SW 1271 (cell line): ENCODE measurements at places on chromosomes 16 and 17.

DNA sequence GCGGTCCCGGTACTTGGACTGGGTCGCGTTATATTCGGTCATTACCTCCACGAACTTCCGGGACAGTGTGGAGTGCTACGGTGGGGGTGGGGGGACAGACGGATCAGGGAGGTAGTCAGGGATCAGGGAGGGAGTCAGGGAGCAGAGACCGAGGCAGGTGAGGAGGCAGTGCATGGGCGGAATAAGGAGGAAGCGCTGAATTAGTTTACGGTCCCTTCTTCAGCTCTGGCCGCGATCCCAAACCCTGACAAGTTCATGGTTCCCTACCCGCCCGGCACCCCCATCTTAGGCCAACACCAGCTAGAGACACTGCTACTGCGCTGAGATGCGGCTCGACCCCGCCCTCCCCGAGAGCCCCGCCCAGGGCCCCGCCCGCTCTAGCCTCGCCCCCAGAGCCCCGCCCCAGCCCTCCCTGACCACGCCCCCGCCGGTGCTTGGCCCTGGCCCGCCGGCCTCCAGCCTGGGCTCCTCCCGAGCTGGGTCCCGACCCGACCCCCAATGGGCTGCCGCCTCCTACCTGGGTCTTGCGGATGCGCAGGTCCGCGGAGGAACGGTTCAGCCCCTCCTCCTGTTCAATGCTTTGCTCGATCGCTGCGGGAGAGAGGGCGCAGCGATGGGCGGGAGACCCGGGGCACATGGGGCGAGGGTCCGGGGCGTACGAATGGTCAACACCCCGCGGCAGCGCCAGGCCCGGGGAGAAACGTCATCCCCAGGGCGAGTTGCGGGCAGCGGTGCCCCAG, 12.1 kb downstream of the HSD3B7 start:
- peak; percentile 77 for DNase-seq

DNA sequence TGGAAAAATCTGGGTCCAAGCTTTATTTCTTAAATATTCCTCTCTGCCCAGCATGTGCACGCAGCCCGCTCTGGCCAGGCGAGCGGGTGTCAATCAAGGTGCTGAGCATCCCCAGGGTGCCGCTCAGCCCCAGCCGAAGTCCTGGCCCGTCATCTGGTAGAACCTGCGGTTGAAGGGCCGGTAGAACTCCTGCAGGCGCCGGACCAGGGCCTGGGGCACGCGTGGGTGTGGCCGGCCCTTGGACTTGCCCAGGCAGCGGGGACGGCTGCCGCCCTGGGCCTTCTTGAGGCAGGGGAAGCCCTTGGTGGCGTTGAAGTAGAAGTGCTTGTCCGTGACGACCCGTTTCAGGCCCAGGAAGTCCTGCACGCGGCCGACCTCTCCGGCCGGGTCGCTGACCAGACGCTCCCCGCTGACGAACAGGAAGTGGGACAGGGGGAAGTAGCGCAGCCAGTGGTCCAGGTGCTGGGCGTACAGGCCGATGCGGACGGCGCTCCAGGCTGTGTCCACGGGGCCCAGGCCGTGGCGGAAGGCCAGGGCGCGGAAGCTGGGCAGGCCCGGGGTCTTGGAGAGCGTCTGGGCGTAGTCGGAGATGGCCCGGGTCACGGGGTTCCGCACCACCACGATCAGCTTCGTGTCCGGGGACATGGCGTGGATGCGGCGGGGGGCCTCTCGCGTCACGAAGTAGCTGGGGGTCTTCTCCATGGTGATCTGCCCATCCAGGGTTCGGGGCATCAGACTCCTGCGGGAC, 6.6 kb downstream of the HS3ST6 start:
- DNase-seq = no peak

DNA sequence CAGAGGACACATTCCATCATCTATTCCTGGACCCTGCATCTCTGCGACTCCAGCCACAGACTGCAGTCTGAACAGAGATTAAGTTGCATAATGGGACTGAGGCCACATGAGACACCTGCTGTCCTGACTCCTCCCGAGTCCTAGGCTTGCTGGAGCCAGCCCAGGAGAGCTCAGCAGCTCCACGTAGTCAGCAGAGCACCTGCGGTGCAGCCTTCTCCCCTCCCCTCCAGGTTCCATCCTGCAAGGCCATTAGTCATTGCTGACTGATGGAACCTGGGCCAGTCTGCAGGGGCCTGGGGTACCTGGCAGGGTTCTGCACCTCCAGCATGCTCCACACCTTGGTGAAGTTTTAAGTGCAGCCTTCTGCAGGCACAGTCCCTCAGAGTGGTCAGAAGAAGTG, 76.7 kb downstream of the PLD6 start:
- no peak for DNase-seq

GRCh38 chr16:3698941-3699340, 18.4 kb downstream of the TRAP1 start:
- no peak for DNase-seq

GRCh38 chr16:86549893-86550190, 5.2 kb downstream of the MTHFSD start:
- DNase-seq = no peak

GRCh38 chr17:65197201-65197600, 60.0 kb downstream of the RGS9 start:
- DNase-seq = no peak

DNA sequence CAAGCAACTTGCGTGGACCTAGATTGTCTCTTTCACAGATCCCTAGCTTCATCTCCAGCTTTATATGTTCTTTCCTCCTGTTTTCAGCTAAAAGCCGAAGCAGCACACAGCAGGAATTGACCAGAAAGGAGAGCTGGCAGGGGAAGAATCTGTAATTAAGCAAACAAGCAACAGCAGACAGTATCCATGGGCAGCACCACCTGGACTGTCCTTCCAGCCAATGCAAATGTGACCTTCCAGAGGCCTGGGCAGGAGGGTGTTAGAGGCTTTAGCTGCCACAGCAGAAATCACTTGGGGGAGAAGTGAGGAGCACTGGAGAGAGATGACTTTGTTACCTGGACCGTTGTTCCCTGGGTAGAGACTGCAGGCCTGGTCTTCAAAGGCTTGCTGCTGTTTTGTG, 427.6 kb upstream of the GOT2 start:
- no peak for DNase-seq

GRCh38 chr17:2055292-2056205, 646 bp downstream of the HIC1 start:
- no peak for DNase-seq

GRCh38 chr16:70695331-70696070, 9.6 kb upstream of the MTSS2 start:
- DNase-seq = no peak

DNA sequence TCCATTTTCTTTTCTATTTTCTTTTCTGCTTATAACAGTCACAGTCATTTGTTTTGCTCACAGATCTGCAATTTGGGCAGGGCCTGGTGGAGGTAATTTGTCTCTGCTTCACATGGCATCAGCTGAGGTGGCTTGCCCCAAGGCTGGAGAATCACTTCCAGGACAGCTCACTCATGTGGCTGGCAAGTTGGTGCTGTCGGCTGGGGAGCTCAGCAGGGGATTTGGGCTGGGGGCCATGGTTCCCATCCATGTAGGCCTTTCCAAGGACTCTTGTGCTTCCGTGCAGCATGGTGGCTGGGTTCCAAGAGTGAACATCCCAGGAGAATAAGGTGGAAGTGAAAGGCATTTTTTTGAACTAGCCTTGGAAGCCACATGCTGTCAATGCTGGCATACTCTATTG, 85.7 kb downstream of the MGAT5B start:
- DNase-seq = no peak

GRCh38 chr17:65130832-65131231, 6.3 kb upstream of the RGS9 start:
- no peak for DNase-seq

DNA sequence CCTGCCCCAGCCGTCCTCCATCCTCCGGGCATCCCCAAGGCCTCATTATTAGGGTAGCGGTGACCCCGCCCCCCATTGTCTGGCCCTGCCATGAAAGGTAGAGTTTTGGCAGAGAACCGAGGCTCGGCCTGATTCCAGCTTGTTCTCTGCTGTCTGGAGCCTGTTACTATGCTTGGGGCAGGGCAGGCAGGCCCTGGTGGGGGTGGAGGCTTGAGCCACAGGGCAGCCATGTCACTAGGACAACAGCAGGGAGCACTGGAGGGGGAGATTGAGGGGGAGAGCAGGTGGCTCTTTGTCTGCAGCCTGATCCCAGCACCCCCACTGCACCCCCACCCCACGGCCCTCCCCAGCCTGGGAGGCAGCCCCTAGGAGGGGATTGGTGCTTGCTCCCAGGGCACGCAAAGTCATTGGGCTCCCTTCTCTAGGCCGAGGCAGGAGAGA, 15.4 kb downstream of the RHBDL3 start:
- no peak for DNase-seq

- DNase-seq = no peak
Observed at GRCh38 chr16:81465375-81465943, 20.9 kb downstream of the CMIP start.

- no peak for DNase-seq
Observed at GRCh38 chr17:56325313-56326000, 172.2 kb downstream of the ANKFN1 start.

GRCh38 chr17:76138234-76138895, 2.7 kb downstream of the FOXJ1 start:
- DNase-seq = no peak

GRCh38 chr17:51097708-51098446, 22.8 kb downstream of the SPAG9 start:
- no peak for DNase-seq

- no peak for DNase-seq
Observed at GRCh38 chr16:72210555-72210954, 38.6 kb upstream of the PMFBP1 start.
